CD4-positive, alpha-beta T cell treated with Interleukin-15 for 4 hours (primary cell): ENCODE measurements at places on chromosomes 1 and 21.

- DNase-seq = no peak
Observed at GRCh38 chr1:214318356-214318755, 37.4 kb downstream of the SMYD2 start.

DNA sequence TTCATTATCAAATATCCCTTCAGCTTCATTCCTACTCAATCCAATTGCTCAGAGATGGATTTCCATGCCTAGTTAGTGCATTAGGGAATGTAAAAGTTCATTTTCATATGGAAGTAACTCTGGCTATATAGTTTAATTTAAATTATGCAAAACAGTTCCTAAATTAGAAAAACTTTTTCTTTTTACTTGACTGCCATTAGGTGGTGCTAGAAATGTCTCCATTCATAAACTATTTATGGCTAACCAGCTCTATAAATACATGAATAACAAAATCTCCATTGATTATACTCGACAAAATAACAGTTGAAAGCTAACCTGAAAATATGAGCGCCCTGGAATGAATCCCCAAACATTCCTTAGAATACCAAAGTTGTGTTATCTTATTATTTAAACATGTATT, 311.4 kb downstream of the USH2A start:
- no peak for DNase-seq

DNA sequence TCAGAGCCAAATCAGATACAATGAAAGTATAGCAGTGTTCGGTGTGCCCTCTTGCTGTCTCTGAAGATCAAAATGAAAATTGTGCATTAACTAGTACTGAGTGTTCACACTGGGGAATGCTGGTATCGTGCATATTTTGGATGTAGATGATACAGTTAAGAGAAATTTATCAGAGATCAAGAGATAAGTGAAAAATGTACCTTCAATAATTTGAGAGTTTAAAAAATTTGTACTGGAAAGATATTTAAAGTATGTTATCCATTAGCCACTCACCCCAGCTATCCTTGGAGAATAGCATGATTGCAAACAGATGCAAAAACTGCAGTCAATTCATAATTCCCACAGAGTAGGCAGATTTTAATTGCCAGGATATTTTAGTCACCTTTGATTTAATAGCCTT, 56.4 kb downstream of the GREM2 start:
- DNase-seq = no peak

- no peak for DNase-seq
Observed at GRCh38 chr21:29351691-29352090, 53.0 kb downstream of the BACH1 start.

- no peak for DNase-seq
Observed at GRCh38 chr21:38626306-38626705, 128.0 kb upstream of the ERG start.

- no peak for DNase-seq
Observed at GRCh38 chr1:55050283-55050682, 10.9 kb downstream of the PCSK9 start.

- no peak for DNase-seq
Observed at GRCh38 chr1:93907718-93908117, 1.5 kb downstream of the GCLM start.

DNA sequence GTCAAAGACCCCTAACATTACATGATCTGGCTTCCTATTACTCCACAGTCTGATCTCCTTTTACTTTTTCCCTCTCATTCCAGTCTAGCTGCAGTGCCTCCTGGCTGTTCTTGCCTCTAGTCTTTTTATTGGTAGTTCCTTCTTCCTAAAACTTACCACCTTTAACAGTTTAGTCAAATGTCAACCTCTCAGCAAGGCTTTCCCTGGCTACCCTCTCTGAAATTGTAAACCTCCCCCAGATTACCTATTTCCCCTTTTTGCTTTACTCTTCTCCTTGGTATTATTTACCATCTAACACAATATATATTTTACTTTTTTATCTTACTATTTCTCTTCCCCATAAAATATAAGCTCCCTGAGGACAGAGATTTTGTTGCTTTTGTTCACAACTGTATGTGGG, 129.6 kb downstream of the CLEC20A start:
- DNase-seq = no peak

DNA sequence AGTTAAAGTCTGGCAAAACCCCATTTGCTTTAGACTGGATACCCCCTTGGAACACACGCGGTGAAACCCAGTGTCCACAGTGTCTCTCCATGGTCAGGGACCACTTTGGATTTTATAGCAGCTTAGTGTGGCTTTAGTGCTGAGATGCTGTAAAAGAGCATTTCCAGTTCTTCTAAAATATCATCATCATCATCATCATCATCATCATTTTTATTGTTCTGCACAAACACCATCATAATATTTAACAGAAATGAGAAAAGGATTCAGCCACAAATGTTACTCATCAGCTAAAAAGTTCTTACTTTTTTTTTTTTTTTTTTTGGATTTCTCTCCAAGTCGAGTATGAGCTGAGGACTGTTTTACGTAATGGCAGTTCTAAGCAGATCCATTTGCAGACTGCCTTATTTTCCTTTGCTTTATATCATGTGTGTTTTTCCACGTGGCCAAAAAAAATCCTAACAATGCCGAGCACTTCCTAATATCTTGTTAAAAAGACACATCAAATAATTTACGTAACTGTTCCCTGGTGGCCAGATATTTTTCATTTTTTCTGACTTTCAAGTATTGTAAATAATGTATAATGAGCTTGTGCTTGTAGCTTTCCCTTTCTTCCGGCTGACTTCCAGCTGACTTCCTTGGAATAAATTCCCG, 62.8 kb downstream of the EVA1C start:
- no peak for DNase-seq

GRCh38 chr1:110337704-110338308, 1.4 kb upstream of the RBM15 start:
- no peak for DNase-seq

GRCh38 chr1:202890392-202890791, 1.4 kb upstream of the RABIF start:
- no peak for DNase-seq

DNA sequence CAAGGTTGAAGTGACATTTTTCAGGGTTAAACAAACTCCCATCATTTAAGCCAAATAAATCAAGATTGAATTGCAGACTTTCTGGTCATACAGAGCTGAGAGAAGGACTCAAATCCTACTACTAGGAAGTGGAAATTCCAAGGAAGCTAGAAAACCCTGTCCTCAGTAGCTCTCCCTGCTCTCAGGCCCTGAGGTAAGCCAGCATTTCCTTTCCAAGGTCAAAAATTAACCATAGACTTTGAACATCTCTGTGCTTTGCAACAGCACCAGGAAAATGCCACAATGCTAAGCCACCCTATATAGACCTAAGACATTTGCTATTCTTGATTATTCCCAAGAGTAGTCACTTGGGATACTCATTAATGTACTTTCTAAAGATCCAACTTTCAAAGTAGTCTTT, 45.1 kb downstream of the LUZP1 start:
- no peak for DNase-seq

DNA sequence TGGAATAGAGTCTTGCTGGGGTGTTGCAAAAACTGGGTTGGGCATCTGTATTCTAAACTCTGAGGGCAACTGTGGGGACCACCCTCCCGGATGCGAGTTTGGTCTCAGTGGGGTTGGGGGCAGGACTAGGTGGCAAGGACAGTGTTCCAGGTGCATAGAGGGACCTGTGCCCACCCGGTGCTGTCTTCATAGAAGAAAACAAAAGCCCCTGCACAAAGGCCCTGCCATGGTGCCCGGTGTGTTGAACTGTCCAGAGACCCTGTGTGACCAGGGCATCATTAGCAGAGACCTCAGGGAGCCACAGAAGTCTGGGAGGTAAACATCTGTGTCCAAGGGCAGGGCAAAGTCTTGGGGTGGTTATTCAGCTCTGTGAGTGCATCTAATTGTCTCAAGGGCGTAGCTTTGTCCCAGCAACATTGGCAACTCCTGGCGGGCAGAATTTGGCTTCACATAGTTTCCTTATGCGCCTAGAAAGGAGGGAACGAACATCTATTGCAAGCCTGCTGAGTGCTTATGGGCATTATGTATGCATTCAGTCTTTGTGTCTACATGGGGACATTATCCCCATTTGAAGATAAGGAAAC, 72.2 kb upstream of the IFFO2 start:
- DNase-seq = no peak

GRCh38 chr21:32184065-32184464, 94.8 kb downstream of the MIS18A start:
- DNase-seq = no peak

GRCh38 chr1:148362216-148362611, 120.9 kb downstream of the PPIAL4G start:
- no peak for DNase-seq

- no peak for DNase-seq
Observed at GRCh38 chr1:231683439-231684165, 57.0 kb downstream of the DISC1 start.

DNA sequence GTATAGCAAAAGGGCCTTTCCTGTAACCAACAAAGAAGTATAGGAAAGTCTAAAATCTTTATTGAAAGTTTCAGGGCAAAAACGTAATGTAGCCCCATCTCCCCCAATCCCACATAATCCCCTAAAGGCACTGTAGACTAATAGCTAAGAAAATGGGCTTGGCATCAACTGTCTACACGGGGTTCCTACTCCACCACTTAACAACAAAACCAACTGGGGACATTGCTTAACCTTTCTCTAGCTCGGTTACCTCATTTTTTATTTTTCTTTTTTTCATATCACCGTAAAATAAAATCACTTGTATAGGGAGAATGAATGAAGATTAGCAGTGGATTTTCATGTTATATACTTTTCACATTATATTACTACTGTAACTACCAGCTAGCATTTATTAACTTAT, 12.3 kb downstream of the MACF1 start:
- DNase-seq = no peak

GRCh38 chr1:20823845-20824244, 36.7 kb upstream of the HP1BP3 start:
- DNase-seq = no peak

DNA sequence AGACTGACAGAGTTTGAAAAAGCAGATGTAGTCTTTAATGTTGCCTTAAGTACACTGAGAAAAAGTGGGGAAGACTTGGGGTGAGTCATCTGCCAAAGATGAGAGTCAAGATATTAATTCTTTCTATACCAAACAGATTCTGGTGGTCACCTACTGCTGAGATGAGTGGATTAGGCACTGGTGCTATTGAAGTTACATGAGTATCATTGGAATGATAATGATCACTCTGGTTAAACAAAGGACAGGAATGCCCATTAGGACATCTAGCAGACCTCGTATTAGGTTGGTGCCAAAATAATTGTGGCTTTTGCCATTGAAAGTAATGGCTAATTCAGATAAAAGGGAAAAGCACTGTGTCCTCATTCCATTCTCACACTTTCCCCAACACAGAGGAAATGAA, 1588.9 kb downstream of the KCNT2 start:
- DNase-seq = no peak

GRCh38 chr1:223147873-223148272, 4.8 kb upstream of the TLR5 start:
- DNase-seq = no peak

DNA sequence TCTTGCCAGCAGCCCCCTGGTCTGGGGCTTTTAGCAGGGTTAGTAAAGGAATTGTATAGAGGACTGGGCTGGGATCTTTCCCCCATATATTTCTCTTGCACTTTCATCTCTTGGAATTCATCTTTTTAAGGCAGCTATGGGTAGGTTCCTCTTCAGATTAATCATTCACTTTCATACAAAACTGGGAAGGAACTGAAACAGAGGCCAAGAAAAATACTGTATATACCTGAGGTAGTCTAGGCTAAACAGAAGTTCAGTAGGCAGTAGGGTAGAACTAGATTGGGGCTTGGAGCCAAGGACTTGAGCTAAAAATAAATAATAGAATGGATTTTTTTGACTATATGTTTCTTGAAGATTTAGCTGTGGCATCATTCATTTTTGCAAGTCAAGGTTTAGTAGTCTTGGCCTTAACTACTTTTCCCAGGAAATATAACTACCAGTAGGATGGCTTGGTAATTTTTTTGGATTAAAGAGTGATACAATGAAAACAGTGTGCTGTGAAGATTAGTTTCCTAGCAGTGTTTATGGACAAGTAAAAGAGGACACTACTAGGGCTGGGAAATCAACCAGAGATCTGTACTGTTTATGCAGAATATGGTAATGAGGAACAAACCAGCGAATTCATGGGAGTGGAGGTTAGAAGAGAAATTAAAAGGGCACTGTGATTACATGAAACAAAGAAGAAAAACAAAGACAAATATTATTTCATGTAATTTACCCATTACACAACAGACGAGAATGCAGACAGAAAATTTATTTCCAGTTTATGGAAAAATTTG, 50.9 kb upstream of the PTGS2 start:
- no peak for DNase-seq

GRCh38 chr1:89306273-89306672, 33.6 kb upstream of the GBP5 start:
- DNase-seq = no peak

DNA sequence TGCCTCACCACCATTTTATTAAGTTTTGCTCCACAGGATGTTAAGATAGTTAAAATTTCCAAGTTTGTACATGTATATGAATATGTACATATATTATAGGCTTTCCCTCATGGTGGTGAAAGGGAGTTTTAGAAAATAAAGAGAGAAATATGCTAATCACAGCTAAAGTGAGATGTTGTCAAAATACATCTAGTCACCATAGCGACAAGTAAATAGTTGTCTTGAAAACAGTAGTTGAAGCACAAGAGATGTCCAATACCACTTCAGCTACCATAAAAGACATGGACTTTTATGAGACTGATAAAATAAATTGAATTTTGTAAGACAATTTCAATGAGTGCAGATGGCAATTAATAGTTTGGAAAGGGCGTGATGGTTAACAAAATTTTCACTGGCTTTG, 1600.0 kb downstream of the BRINP3 start:
- DNase-seq = no peak

- DNase-seq = no peak
Observed at GRCh38 chr1:192401825-192402224, 85.0 kb downstream of the RGS21 start.

DNA sequence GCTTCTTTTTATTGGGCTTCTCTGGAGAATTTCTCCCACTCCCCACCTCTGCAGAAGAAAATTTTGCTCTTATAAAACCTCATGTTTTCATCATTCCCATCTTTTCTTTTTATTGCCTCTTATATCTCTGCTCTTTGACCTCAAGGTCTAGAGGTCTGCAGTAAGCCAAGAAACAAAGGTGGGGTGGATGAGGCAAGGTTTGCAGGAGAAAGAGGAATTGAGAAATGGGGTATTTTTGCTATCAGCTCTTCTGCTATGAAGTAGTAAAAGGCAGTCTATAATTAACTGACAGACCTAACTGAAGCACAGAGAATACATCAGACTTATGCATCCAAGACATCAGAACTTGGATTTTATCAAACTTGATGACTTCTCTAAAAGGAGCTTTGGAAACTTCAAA, 22.9 kb downstream of the SYT11 start:
- no peak for DNase-seq

GRCh38 chr1:91781371-91781825, 104.6 kb downstream of the TGFBR3 start:
- DNase-seq = no peak

DNA sequence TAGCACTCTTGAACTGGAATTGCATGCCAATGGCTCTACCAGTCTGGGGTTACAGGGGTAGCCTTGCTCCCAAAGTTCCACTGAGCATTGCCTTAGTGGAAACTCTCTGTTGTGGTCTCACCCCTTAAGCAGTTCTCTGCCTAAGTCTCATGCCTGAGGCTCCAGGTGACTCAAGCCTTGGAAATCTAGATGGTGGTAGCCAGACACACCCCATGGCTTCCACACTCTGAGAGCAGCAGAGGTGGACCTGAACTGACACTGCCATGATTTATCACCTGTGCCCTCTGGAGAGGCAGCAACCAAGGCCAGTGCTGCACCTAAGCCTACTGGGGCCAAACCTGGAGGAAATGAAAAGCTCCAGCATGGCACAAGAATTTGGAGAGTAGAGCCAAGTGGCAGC, 285.7 kb upstream of the PKN2 start:
- no peak for DNase-seq

GRCh38 chr1:230110971-230111370, 43.9 kb downstream of the GALNT2 start:
- no peak for DNase-seq
